CD4-positive, alpha-beta T cell treated with Interleukin-17A for 4 hours (primary cell): ENCODE measurements at places on chromosomes 11 and 22.

DNA sequence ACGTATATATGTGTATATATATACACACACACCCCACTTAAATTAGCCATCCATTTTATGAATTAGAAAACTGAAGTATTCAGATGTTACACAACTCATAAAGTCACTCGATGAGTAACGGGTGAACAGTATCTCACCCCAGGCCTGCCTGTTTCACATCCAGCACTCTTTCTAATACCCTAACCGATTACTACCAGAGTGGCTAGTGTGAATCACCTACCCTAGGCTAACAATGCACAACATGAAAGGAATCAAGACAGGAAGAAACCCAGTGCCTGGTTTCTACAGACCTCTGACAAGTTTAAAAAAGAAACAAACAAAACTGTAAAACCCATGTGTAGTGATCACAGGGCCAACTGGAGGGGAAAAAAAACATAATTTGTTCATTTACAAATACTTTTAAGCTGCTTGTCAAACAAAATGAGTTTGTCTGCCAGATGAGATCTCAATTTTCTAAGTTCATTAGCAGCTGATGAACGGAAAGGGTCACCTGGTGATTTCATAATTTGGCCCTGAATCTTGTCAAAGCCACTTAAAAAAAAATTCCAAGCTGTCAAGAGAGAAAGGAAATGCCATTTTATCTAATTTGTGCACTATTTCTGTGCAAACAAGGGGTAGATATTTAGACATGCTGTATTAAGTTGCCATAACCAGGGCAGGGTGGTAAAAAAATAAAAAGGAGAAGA, 134.8 kb downstream of the LARGE1 start:
- no peak for DNase-seq

GRCh38 chr11:75776546-75776945, 8.0 kb downstream of the DGAT2 start:
- no peak for DNase-seq

DNA sequence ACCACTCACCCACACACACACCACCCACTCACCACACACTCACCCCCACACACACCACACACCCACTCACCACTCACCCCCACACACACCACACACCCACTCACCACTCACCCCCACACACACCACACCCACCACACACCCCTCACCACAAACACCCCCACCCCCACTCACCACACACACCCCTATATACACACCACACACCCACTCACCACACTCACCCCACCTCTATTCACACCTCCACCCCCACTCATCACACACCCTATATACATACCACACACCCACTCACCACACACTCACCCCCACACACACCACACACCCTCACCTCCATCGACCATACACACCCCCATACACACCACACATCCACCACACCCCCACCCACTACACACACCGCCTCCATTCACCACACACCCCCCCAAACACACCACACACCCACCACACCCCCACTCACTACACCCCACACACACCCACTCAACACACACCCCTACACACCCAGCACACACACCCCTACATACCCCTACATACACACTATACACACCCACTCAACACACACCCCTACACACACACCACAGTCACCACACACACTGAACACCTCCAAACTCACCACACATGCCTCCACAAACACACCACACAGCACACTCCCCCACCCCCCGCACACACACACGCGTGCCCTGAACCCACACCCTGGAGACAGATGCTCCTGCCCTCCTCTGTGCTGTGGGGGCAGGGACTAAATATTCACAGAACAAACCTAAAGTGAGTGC, 19.0 kb upstream of the TTLL12 start:
- no peak for DNase-seq

GRCh38 chr11:720642-721246, 14.7 kb downstream of the EPS8L2 start:
- peak; percentile 31 for DNase-seq

GRCh38 chr22:30602049-30602448, 4.9 kb upstream of the TCN2 start:
- no peak for DNase-seq

GRCh38 chr11:111886844-111887243, 7.5 kb downstream of the CFAP68 start:
- DNase-seq: no peak

GRCh38 chr11:96013461-96014213, 89.7 kb upstream of the MTMR2 start:
- peak; percentile 44 for DNase-seq

DNA sequence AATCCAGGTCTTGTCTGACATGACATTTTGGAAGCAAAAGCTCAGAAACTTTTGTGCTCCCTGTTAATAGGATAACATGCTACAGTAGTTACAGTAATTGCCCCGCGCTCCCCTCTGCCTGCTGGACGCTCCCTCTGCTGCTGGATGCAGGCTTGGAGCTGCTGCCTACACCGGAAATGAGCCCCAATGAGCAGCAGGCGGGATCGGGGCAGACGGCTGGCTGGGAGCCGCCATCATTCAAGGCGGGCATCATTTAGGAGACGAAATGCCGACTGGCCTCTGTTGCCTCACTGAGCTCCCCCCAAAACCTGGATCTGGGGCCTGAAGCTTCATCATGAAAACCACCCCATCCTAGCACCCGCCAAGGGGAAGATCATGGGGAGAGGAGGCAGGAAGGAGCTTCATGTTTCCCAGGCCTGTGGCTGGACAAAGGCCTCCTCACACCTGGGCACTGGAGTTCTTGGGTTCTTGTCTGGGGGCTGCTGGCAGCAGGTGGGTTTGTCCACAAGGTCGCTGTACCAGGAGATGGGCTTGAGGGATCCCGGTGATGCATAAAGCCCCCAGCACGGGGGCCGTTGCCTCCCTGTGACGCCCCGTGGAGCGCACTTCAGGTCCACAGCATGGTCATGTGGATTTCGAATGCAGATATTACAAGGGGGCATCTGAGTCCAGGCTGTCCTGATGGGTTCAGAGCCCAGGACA, 664.3 kb downstream of the BRD1 start:
- no peak for DNase-seq

DNA sequence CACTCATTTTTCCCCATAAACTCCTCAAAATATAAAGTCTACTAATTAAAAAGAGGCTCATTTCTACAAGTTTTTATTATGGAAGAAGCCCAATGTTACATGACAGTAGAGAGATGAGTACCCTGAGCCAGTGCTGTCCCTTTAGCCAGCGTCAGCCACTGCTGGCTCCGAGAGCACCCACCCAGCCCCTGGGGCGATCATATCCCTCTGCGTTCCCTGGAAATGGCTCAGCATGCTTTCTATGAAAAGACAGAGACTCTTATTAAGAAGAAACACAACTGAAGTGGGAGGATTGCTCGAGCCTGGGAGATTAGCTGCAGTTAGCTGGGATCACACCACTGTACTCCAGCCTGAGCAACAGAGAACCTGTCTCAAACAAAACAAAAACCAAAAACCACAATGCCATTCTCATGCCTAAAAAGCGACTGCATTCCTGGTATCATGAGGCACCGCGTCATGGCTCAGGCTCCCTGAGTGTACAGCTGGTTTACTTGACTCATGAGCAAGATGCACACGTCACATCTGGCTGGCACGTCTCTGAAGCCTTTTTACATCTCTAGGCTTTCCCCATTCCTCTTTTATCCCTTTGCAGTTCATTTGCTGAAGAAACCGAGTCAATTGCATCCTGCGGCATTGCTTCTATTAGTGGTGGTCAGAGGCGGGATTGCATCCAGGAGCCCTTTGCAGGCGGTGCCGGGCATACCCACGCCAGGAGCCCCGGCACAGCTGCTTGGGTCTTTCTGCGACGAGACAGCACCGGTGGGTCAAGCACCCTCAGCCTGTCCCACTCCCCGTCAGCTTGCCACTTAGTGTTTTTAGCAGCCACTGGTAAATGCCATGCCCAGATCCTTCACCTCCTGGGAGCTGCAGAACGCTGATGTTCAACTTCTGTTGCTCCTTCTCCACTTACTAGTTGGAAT, 119.9 kb downstream of the CTTN start:
- no peak for DNase-seq

DNA sequence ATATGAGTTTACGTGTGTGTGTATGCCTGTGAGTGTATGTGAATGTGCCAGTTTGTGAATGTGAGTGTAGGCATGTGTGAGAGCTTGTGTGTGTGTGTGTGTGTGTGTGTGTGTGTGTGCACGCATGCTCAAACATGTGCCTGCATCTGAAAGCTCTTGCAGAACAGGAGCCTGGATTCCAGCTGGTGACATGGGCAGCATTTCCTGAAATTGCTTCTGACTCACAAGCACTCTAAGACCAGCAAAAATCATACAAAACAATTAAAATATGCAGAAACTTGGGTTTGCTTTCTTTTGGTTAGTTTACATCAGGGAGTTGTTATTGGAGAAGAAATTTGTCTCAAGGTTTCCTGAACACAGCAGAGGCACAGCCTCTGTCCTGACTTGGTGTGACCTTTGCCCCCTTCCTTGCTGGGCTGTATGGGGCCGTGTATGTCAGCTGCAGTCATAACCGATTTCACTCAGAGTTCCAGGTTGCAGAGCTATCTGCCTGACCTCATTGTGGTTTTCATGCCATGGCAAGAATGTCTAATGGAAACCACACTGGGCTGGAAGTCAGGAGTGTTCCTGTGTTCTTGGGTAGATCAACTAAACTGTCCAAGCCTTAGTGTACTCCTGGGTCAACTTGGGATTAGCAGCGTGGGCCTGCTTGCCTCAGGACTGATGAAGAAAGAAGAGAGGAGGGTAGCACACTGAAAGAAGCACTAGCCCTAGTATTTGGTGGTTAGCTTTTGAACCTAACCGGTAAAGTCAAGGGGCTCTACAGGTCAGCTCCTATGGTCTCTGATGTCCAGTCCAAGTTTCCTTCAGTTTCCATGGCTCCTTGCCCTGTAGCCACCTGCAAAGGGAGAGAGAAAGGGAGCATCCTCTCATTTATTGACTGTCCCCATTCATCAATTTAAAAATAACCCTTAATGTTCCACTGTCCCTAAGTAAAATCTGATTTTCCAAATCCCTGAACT, 143.7 kb downstream of the SNX19 start:
- no peak for DNase-seq

GRCh38 chr11:99822846-99823565, 802.3 kb downstream of the CNTN5 start:
- DNase-seq: no peak

- no peak for DNase-seq
Observed at GRCh38 chr22:21599053-21599893, 30.5 kb downstream of the YDJC start.

DNA sequence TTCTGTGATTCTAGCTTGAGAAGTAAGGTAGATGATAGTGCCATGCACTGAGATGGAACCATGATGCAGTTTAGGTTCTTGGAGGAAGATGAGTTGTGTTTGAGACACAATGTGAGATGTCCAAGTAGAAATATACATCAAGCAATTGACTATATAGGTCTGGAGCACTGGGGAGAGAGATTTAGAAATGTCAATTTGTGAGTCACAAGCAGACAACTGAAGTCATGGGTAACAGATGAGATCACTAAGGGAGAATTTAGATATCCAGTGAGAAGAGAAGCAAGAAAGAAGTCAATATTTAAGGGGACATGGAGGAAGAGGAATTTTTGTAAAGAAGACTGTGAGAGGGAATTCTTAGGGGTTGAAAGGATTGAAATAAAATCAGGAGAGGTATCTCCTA, 65.1 kb upstream of the RRAS2 start:
- DNase-seq: no peak

DNA sequence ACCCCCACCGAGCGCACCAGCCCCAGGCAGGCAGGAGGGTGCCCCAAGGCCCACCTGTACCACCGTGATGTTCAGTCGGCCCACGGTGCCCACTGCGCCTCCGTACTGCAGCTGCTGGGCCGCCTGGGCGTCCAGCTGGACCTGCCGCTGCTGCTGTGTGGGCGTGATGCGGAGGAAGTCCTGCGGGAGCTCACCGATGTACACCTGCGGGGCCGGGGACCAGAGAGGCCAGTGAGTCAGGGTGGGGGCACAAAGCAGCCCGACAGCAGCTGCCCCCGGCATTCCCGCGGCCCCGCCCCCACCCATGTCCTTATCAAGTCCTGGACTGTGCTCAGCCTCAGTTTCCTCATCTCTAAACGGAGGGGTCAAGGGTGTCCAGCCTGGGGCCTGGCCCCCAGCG, 13.8 kb downstream of the TOLLIP start:
- no peak for DNase-seq

DNA sequence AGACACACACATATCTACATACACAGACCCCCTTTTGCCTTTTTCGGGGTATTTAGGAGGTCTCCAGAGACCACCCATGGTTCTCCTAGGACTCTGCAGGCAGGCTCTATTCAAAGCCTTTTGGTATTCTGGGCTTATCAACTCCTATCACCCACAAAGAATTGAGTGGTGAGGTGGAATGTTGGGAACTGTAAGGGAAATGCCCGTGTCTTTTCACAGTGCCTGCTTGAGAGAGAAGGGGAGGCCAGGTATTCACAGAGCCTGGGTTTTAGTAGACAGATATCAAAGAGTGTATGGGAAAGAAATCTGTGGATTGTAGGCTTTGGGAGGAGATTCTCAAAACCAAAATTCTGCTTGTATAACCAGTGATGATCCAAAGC, 44.0 kb upstream of the CSNK2A3 start:
- DNase-seq: no peak

- DNase-seq: no peak
Observed at GRCh38 chr11:63709336-63709884, 28.1 kb downstream of the RTN3 start.

DNA sequence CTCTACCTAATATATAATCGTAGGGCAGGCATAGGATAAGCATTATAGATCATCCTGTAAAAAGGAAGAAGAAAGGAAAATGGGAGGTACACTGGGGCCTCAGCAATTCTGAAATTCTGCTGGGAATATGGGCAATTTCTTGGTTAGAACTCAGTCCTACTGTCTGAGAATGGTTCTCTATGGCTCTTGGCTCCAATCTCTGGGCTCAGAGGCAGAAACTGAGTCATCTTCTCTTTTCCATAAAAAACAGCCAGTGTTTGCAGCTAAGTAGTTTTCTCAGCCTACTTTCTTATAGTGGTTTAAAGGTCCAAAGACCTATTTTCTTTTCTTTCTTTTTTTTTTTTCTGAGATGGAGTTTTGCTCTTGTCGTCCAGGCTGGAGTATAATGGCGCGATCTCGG, 135.8 kb upstream of the ZBED5 start:
- no peak for DNase-seq

DNA sequence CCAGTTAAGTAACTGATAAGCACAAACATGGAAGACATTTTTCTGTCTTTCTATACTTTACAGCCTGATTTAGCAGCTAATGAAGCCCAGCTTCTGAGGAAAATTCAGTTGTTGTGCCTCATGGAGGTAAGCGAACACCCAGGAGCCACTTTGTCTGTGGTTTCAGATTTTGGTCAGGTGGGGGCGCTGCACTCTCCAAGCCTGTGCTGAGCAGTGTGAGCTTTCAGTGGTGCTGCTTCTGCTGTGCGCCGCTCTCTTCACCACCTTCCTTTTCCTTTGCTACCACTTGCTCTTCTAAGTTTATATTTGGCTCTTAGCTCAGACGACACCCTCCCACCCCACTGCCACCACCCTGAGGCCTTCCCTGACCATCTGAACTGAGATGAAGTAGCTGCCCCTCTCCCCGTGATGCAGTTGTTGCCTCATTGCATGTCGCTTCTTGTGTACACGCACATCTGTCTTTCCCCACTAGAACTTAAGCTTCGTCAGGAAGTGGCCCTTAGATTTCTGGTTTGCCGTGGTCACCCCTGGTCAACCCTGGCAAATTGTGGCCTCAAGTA, 14.0 kb downstream of the PSMD13 start:
- peak; percentile 85 for DNase-seq
